ENCODE measurements at places on chromosomes 5 and 9.

- no peak for DNase-seq
These were observed 1713.5 kb upstream of the ACO1 start for GRCh38 chr9:30670805-30671562.

DNA sequence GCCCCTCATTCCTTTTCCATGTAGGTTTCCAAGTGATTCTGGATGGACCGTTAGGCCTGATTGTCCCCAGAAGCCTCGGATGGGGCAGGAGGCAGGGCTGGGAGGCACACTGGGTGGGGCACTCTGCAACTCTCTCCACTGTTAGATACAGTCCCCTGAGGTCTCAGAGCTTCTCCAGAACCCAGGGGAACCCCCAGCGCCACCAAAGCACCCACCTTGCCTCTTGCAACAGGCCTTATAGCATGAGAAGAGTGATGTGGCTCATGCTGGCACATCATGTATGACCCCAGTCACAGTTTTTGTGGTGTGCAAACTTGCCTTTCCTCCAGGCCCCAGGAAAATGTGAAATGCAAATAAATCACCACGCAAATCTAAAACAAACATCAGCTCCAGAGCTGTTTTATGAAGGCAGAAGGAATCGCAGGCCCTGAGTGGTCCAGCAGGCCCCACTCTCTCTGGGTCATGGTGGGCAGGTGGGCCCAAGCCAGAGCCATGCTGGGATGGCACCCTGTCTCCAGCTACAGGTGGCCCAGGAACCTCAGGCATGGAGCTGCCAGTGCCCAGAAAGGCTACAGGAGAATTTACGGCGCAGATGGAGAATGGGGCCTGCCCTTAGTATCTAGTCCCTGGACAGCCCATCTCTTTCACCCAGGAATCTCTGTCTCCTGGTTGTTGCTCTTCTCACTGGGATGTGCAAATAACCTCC lies 36.3 kb upstream of the CDKN2AIPNL start:
- DNase-seq = no peak

DNA sequence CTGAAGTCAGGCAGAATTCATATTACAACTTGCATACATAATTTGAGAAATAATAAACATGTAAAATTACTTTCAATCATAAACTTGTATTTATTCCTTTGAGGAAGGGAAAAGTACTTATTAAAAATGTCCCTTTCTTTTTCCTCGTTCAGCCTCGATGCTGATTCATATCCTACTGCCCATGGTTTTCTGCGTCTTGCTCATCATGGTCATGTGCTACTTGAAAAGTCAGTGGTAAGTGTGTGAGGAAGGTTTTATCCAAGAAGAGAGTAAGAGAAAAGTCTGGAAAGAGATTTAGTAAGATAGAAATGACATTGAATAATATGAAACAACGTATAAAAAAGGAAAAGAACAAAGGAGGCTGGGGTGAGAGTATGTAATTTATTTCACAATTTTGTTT lies 85.9 kb downstream of the OSMR start:
- no peak for DNase-seq

- no peak for DNase-seq
These were observed 25.2 kb downstream of the CYFIP2 start for GRCh38 chr5:157290981-157291711.

DNA sequence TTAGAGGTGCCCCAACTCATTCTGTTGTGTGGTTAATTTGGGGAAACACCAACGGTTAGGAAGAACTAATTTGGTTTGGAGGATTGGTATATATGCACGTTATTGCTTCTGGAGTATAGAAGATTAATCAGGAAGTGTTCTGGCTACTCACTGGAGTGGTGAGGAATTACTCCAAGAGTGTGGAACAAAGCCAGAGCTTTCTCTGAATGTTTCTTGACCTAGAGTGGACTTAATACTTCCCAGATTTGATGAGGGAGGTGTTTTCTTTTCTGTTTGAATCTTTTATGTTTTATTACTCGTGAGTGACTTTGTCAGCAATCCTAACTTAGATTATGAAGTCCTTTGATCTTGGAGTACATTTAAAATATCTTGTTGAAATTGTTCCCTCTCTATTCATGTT lies 163.7 kb downstream of the MAN2A1 start:
- no peak for DNase-seq

- no peak for DNase-seq
These were observed 209.5 kb downstream of the CD180 start for GRCh38 chr5:66987126-66987525.

DNA sequence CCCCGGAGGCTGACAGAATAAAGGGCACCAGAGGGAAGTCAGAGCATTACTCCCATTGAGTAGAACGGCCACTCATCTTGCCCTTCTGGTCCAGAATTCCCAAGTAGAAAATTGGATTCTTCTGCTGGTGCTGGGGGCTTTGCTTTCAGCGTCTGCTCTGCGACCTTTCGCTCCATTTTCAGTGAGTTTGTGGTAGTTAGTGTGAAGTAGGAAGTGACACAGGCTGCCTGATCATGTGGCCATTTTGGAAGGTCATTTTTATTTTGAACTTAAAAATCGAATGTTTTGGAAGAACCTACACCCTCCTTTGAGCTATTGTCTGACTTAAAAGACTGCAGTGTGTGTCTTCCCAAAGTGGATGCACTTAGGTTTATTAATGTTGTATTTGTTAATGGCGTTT lies 56.7 kb upstream of the FAM120AOS start:
- no peak for DNase-seq

DNA sequence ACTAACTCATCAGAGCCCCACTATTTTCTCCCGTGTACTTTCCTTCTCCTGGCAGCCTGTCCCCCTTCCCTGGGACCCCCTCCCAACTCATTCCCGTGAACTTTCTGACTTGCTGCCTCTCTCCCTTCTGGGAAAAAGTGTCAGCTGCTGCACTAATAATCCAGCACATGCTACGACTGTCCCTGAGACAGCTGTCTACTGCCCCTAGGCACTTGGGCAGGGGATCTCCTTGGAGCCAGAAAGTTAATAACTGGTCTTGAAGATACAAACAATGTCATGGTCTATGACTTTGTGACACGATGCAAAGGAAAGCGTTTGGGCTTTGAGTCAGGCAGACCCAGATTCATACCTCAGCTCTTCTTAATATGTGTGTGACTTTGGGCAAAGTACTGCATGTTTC lies 10.1 kb upstream of the RNF183 start:
- no peak for DNase-seq

DNA sequence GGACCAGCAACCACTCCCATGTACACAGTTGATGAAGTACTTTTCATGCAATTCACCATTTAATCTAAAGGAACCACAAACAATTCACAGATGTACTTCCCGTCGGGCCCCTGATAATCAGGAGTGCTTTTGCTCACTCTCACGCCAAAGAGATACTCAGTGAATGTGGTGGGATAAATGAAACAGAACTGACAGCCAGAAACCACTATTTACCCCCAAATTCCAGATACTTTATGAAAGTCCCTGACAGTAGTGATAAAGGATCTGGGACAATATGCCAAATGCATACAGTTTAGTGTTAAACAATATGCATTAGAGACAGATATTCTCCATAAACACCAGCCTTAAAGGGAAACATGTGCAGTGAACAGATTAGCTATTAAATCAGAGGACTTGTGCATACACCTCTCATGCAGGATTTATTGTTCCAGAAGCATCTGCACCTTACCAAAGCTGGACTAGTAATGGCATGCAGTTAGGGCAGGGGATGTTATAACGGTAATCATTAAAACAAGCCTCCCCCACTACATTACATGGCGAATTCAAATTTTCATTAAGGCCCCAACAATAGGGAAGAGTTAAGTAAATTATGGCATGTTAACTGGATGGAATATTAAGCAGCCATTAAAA lies 74.0 kb upstream of the SLC25A51 start:
- DNase-seq = no peak

DNA sequence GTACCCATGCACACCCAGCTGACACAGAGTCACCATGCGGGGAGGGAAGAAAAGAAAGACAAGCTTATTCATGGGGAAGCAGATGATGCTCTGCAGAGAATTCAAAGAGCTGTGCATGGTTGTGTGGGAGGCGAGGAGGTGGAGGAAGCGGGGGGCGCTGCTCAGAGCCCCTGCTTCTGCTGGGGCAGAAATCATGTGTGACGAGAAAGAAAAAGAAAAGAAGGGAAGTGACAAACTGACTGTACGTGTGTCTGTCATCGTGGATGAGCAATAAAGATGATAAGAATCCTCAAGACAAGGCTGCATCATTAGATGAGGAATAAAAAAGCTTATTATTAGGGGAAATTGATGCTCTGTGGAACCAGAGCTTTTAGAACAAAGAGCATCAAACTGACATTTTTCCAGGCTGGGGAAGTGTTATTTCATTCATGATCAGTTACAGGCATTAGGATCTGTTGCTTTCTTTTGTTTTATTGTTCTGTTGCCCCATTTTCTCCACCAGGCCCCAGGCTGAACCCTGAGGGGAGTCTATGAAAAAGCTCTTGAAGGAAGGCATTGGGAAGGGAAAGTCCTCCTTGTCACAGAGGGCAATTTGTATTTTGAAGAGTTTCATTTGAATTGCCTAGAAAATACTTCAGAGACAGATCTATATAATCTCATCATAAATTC lies 20.3 kb upstream of the SH3RF2 start:
- no peak for DNase-seq

DNA sequence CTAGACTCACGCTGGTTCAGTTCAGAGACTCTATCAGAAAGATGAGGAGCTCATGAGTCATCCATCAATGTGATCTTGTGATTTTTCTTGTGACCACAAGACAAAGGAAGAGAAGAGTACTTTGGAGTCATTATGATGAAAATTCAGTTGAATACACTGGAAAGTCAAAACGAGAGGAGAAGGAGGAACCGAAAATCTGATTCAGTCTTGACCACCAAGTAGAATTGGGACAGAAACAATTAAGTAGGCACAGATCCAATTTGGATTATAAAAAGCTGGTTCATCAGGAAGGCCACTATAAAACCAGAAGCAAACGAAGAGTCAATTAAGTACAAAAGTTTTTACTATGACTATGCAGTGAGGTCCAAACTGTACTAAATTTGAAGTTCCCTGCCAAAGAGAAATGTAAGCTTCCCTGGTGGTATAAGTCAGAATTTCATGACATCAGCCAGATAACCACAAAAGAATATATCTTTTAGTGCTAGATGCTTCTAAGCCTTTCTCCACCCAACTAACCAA lies 90.9 kb downstream of the THBS4 start:
- no peak for DNase-seq

GRCh38 chr9:7216004-7216841 lies 458.4 kb downstream of the KDM4C start:
- DNase-seq = no peak

GRCh38 chr5:55176176-55176818 lies 3.3 kb upstream of the CDC20B start:
- DNase-seq = no peak

Data from hypothalamus (tissue), 51 donors.